Fibroblast of the aortic adventitia (primary cell): ENCODE measurements at places on chromosomes 7 and 10. TPM values are rescaled to one million over a fixed set of nuclear protein-coding genes. Genes with fewer than 3 reads are reported as not detected.
A peak's percentile ranks its signal among the peaks of the same experiment; 100 is the strongest.

Gene SFRP4
- 40.9 and 171 TPM in 2 replicates for total RNA-seq

Gene GLI3
- total RNA-seq: 7.0 and 7.2 TPM in 2 replicates

Gene NKX1-2
- total RNA-seq: not detected in 2 replicates

Gene ARHGAP22
- total RNA-seq: 22.3 and 60.2 TPM in 2 replicates

Gene SEMA3A
- 1.6 and 118 TPM in 2 replicates for total RNA-seq

Gene POLD2
- 66.6 and 87.9 TPM in 2 replicates for total RNA-seq

Gene MUC3A
- total RNA-seq: 0.16 TPM in 1 of 2 replicates, not detected in the other

Gene CTBP2
- total RNA-seq: 37.9 and 45.4 TPM in 2 replicates

DNA sequence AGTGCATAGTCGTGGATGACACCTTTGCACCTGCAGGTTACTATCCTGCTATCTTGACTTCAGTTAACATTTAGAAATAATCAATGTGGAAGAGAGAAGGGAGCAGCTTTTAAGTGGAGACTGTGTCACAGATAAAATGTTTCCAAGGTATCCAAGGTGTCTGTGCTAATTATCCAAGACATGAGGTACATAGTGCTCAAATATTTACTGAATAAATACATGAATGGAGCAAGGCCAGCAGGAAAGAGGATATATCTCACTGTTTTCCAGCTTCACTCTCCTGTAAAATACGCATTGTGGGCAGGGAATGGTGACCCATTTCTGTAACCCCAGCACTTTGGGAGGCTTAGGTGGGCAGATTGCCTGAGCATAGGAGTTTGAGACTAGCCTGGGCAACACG is 552.4 kb downstream of the PHTF2 start:
- DNase-seq: no peak

- DNase-seq: no peak
Observed at GRCh38 chr7:116478834-116479233, 20.7 kb upstream of the CAV2 start.

DNA sequence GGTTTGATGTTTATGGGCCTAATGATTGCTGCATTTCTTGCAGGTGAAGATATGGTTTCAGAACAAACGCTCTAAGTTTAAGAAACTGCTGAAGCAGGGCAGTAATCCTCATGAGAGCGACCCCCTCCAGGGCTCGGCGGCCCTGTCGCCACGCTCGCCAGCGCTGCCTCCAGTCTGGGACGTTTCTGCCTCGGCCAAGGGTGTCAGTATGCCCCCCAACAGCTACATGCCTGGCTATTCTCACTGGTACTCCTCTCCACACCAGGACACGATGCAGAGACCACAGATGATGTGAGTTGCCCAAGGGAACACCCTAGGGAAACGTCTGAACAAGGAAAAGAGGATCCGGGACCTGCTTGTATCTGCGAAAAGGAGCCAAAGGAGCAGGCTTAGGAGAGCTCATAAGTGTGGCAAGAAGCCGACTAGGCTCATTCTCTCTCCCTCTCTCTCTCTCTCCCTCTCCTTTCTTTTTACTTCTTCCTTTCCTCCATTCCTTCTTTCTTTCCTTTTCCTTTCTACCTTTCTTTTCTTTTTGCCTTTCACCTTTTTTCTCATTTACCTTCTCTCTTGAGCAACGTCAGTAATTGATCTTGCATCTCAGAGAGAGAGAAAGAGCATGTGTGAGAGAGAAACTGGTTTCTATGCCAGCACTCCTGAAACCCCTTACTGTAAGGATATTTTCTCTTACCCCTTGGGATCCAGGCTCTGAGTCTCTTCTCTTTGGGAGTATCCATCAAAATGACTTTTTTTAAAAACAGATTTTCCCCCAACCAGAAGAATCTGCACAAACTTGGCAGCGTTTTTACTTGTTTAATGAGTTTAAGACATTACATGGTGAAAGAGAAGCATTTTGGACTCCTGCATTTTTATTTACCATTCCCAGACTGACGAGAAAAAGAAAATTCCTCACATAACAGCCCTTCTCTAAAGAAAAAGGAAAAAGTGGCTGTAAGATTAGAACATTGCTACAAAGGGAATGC is 4.7 kb downstream of the DLX6 start:
- DNase-seq: no peak

DNA sequence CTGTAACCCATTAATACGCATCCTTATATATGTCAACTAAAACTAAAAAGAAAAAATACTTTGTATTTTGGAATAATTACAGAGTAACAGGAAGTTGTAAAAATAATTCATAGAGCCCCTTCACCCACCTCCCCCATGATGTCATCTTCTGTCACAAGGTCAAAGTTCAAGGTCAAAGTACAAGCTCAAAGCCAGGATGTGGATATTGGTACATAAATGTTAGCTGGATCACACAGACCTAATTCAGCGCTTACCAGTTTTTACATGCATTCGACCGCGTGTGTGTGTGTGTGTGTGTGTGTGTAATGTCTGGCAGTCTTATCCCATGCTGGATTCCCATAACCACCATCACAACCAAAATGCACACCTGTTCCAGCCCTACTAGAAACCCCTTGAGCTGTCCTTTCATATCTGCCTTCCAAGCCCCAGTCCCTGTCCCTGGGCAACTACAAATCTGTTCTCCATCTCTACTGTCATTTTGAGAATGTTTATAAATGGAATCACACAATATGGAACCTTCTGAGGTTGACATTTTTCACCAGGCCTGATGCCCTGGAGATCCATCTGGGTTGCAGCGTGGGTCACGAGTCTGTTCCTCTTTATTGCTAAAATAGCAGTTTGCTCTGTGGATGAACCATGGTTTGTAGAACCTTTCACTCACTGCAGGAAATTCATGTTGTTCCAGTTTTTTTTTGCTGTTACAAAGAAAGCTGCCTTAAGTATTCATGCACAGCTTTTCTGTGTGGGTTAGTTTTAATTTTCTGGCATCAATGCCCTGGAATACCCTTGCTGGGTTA is 153.6 kb upstream of the PITRM1 start:
- DNase-seq: no peak

DNA sequence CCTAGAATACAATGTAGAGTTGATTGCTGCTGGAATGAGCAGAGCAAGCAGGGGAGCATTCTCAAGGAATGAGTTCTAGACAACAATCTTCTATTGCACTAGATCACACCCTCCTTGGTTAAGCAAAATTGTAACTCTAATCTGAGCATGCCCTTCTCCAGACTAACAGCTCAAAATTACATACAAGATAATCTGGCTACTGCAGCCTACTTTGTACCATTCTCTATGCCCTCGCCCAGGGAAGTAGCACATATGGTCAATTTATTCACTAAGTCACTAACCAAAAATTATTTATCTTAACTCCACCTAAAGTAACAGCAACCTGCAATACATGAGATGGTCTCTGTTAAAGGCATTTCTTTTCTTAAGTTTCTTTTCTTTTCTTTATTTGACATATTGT is 42.5 kb upstream of the KCTD7 start:
- DNase-seq: no peak

- no peak for DNase-seq
Observed at GRCh38 chr7:102819151-102819550, 70.4 kb downstream of the FAM185A start.

GRCh38 chr7:44727158-44727936 is 21.3 kb upstream of the ZMIZ2 start:
- peak; percentile 89 for DNase-seq

DNA sequence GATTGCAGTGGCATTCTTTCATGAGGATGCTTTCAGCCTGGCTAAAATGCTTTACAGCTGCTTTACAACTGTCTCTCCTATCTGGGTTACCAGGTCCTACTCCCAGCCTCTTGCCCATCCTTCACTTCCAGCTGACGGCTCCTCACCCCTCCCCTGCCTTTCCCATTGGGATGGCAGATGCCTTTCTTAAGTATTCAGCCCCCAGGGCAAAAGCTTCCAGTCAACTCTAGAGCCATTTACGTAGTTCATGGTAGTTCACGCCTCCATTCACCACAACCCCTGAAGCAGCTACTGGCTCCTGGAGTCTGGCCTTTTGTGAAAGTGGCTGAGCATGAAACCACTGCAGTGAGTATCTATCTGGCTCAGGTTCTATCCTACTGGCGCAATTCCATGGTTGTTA is 17.2 kb upstream of the BMPER start:
- DNase-seq: no peak

GRCh38 chr10:43287056-43288007 is 20.5 kb upstream of the RASGEF1A start:
- no peak for DNase-seq

DNA sequence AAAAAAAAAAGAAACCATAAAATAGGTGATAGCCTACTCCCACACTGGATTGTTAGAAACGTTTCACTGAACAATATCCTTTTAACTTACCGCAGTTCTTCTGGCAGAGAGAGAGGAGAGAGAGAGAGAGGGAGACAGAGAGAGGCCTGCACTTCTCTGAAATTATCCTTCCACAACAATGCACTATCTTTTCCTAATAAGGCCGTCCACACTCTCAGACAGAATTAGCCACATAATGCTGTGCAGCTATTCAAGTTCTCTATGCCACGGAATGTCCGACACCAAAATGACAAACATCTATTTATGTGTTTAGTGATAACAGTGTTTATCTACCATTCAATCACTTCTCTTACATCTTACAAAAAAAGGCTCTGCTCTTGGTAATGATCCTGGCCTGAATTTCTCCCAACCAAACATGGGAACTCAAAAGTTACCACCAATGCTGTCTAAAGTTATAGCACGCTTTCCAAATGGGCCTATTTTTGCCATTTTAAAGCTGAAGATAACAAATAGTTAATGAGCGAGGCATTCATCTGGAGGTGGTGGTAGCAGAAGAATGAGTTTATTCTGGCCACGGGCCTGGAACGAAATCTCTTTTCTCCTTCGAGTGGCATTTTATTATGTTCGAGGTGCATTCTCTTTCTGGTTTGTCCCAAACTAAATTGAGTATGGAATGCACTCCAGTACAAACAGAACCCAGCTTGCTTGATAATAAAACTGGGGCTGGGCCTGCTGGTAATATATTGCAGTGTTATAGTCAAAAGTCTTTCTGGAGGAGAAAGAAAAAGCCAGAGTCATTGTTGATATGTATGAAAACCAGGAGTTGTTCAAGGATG is 160.2 kb upstream of the SVIL start:
- DNase-seq: peak; percentile 77

- peak; percentile 2 for DNase-seq
Observed at GRCh38 chr10:23826421-23826820, 382.5 kb upstream of the KIAA1217 start.

DNA sequence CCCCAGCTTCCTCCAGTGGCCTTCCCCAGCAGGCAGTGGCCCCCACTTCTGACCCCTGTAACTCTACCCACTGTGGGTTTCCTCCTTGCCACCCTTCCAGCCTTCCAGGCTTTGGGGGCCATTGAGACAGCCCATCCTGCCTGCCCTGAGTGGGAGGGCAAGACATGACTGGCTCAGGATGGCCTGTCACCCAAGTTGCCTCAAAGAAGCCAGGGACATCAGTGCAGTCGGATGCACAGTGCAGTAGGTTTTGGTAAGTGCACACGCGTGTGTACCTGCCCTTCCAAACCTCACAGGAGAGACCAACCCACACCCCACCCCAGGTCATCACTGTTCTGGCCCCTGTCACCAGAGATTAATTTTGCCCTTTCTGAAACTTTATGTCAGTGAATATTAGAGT is 22.7 kb downstream of the ZMIZ2 start:
- no peak for DNase-seq

DNA sequence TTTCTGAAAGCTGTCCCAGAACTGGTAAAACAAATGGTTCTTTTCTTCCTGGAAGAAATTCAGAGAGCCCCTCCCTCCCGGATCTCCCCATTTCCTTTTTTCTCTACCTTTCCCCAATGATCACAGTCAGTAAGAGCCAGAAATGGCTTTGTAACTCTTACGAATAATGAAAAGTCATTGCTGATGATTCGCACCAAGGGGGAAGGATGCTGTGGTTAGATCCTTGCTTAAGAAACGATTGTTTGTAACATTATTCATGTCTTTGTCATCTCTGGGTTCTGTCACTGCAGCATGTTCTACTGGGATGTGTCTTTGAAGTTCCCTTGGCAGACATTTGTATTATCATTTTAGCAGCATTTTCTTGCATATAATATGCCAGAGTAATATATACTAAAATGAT is 138.9 kb downstream of the CACNB2 start:
- DNase-seq: peak; percentile 76

DNA sequence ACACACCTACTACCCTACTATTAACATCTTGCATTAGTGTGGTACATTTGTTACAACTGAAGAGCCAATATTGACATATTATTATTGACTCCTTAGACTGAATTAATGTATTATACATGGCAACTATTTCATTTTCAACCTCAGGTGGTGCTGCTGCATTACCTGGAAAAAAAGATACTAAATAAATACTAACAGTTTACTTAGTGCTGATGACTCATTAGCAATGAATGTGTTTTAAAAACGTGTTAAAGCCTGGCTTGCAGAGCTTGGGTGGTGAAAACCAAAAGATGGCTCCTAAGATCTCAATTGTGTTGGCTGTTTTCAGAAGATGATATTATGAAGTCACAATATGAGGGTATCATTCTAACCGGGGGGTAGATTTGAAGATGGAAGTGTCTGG is 34.8 kb downstream of the CFAP43 start:
- no peak for DNase-seq

DNA sequence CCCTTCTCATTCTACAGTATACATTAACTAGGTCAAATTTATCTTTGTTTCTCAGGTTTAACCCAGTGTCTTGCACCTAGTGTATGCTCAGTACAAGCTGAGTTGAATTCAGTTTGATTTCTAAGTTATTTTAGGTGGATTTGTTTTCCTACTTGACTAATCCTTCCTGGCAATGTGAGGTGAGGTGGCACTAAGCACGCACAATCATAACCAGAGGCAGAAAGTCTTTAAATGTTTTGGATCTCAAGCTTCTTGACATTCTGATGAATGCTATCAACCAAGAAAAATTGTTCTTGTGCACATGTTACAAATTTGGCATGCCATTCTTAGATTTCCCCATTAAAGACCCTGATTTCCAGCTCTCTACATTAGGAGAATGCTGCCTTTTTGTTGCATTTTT is 3.2 kb downstream of the BZW2 start:
- DNase-seq: peak; percentile 39

DNA sequence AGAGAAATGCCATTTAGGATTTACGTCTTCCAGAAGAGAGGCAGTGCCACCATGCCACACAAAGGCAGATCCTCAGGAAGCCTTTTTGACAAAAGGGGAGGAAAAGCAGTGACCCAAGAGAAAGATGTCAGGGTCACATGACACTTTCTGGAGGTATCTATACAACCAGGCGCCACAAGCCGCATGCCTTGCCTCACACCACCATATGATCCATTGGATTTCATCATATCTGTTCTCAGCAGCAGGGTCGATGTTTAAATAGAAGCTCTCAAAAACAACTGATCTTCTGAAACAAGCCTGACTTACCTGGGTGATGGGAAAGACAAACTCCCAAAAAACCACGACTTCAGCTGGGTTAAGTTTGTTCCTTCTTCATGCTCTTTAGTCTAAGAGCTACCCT is 52.5 kb upstream of the UNC5B start:
- DNase-seq: no peak

GRCh38 chr7:130989101-130989795 is 255.2 kb upstream of the KLF14 start:
- no peak for DNase-seq

- DNase-seq: no peak
Observed at GRCh38 chr10:74977072-74977471, 134.4 kb upstream of the SAMD8 start.

- no peak for DNase-seq
Observed at GRCh38 chr10:76306856-76307255, 875.4 kb downstream of the LRMDA start.
